Thyroid gland (tissue), 4 donors: ENCODE measurements at places on chromosomes 12 and 14. TPM values are rescaled to one million over a fixed set of nuclear protein-coding genes. Genes with fewer than 3 reads are reported as not detected.

ESR2 gene
- total RNA-seq = 1.0 TPM

ERG28 gene
- 14.2 TPM for total RNA-seq

- DNase-seq = no peak
- H3K36me3 ChIP-seq = no peaks in the 10 kb centered on the region
- no peaks in the 10 kb centered on the region for H3K4me1 ChIP-seq
- H3K4me3 ChIP-seq = no peak overlapping the region
- H3K27me3 ChIP-seq = no peaks in the 10 kb centered on the region
- no peak overlapping the region for H3K27ac ChIP-seq
Measured at GRCh38 chr12:90791445-90791844, 163.5 kb downstream of the CCER1 start.

POU6F1 gene
- 13.8 TPM for total RNA-seq

LTB4R gene
- total RNA-seq = 7.4 TPM

ASIC1 gene
- total RNA-seq = 1.9 TPM

- H3K36me3 ChIP-seq = no peaks in the 10 kb centered on the region
- no peaks in the 10 kb centered on the region for H3K4me1 ChIP-seq
- H3K4me3 ChIP-seq = no peak overlapping the region
- no peak for DNase-seq
- no peak overlapping the region for H3K27ac ChIP-seq
Measured at GRCh38 chr14:38339696-38340095, 83.8 kb upstream of the CLEC14A start.

DNA sequence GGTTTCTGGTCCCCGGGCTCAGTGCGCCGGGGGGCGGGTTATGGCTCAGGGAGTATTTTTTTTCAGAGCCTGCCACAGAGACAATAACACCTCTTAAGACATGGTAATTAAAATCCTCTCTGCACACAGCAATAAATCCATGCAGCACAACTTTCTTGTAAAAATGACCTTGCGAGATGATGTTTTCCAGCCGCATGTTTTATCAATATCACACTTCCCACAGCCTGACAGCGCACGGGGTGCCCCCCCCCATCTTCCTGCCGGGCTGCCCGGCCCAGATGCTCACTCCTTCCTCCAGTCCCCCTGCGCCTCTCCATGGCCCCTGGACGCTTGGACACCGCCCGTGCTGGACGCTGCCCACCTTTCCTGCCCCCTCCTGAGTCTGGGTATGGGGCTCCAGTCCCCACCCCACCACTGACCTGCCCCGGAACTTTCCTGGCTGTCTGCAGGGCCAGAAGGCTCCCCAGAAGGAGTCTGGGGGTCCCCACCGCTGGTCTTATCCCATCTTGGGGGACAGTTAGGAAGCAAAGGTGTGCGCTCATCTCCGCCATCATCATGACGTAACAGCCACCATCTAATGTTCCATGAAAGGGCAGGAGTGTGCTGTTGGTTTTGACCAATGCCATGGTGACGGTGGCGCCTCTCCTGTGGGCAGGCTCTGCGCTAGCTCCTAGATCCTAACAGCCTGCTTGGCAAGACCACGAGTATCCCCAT lies 182.9 kb downstream of the KIF26A start:
- H3K4me3 ChIP-seq = no peak overlapping the region
- H3K27me3 ChIP-seq = no peaks in the 10 kb centered on the region
- peak; percentile 0 for DNase-seq
- H3K4me1 ChIP-seq = no peaks in the 10 kb centered on the region
- no peaks in the 10 kb centered on the region for H3K36me3 ChIP-seq

- no peak overlapping the region for H3K27ac ChIP-seq
- H3K4me3 ChIP-seq = no peak overlapping the region
- H3K36me3 ChIP-seq = no peaks in the 10 kb centered on the region
- H3K27me3 ChIP-seq = no peaks in the 10 kb centered on the region
Measured at GRCh38 chr14:44309331-44309730, 197.8 kb downstream of the FSCB start.

GRCh38 chr12:9364224-9365176 lies 156.3 kb upstream of the PZP start:
- H3K36me3 ChIP-seq = no peaks in the 10 kb centered on the region
- no peaks in the 10 kb centered on the region for H3K4me1 ChIP-seq
- H3K27me3 ChIP-seq = no peaks in the 10 kb centered on the region
- DNase-seq = no peak
- no peak overlapping the region for H3K4me3 ChIP-seq

- H3K36me3 ChIP-seq = no peaks in the 10 kb centered on the region
- DNase-seq = no peak
- no peaks in the 10 kb centered on the region for H3K4me1 ChIP-seq
- H3K27me3 ChIP-seq = no peaks in the 10 kb centered on the region
Measured at GRCh38 chr14:30078811-30079402, 151.3 kb upstream of the PRKD1 start.

ASPG gene
- total RNA-seq = 24.0 TPM
